ENCODE measurements at places on chromosomes 4 and X.

DNA sequence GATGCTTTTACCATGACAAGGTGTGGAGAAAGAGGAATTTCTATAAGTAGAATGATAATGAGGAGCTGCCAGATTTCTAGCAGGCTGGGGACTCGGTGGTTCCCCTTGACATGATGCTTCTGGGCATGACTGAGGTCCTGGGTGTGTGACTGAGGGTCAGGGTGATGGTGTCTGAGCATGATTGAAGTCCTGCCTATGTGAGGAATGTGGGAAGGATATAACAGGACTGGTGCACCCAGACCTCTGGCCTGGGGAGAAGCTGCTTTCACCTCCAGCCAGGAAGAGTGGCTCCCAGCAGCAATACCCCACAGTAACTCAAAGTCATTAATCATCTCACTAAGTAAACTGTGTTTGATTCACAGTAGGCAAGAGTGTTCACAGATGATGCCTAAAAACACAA is 17.4 kb downstream of the SORBS2 start:
- no peak for DNase-seq

DNA sequence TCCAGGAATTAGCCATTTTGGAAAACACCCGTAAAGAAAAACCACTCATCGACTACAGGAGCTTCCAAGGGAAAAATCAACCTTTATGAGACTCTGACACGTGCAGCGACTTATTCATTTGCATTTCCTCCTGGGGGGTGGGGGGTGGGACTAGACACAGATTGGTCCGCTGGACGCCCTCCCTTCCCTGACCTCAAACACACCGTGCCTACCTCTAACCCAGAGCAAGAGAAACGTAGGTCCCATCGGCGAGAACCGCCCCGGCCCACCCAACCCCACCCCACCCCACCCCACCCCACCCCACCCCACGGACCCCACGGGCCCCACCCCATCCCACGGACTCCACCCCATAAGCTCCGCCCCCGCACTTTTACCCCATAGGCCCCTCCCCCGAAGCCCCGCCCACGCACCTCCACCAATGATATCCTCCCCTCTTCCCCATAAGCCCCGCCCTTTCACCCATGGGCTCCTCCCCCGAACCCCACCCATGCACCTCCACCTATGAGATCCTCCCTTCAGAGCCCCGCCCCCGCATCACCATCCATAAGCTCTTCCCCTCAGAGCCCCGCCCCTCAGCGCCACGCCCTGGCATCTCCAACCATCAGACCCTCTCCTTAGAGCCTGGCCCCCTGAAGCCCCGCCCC is 1.1 kb downstream of the GTPBP6 start:
- DNase-seq: no peak

DNA sequence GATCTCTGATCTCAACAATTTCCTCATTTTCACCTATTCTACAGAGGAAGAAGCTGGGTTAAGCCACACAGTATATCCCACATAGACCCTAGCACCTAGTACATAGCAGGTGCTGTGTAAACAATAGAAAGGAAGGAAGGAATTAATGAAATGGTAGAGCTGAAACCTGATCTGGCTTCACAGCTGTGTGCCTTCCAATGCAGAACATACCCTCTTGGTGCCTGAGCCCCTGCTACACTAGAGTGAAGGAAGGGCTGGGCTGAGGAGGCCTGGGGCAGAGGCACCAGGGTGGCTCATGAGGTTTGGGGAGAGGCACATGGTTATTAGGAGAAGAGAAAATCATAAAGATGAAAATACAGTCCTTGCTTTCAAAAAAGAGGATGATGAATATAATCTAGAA is 21.3 kb downstream of the LRRC66 start:
- DNase-seq: no peak

DNA sequence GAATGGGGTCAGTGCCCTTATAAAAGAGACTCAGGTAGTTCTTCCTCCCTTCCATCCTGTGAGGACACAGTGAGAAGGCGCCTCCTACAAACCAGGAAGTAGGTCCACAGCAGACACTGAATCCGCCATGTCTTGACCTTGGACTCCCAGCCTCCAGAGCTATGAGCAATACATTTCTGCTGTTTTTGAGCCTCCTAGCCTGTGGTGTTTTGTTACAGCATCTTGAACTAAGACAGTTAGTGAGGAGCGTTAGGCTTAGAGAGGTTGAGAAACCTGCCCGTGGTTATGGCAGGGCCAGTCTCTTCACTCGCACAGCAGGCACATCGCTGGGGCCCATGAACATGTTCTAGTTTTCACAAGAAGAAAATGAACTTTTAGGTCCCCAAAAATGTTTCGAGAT is 19.7 kb downstream of the SHROOM2 start:
- no peak for DNase-seq

GRCh38 chr4:108155373-108155772 is 13.4 kb downstream of the LEF1 start:
- no peak for DNase-seq
